ENCODE measurements at places on chromosomes 4 and X.

DNA sequence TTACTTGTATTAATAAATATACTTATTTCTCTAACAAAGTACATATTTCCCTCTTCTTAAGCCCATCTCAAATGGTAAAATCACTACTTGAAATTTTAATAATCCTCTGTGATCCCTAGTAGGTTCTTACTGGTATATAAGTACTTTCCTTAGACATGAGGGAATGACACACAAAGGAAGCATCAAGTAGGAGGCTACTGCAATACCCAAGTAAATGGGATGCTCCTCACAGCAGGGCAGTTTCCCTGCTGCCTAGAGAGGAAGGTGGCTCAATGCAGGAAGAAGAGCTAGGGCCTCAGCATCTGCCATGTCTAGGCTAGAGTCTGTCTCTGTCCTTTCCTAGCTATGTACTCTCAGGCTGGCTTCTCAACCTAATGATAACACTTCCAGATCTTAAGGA is 122.1 kb upstream of the DIPK2B start:
- no peak for DNase-seq

DNA sequence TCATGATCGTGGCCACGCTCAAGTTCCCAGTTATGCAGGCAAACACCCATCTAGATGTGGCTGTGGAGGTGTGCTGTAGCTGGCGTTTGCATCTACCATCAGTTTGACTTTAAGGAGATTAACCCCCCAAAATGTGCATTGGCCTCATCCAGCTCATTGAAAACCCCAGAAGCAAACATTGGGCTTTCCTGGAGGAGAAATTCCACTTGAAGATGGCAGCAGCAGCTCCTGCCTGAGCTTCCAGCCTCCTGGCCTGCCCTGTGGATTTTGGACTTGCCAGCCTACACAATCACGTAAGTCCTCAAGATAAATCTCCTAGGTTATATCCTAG is 30.2 kb upstream of the SLC25A6 start:
- DNase-seq = no peak

DNA sequence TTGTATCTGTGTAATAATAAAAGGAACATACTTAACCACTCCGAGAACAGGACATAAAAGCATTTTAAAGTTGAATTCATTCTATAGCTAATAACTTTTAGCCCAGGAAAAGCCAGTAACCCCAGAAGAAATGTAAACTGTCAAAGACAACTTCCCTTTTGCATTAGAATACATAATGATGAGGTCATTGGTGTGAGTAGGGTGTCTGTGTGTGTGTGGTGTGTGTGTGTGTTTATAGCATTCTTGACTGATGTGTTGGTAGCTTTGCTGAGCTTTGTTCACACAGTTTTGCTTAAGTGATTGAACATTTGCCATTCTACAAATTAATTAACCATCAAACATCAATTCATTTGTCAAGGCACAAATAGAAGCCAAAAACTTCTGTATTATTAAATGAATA is 559.6 kb downstream of the ARAP2 start:
- no peak for DNase-seq

DNA sequence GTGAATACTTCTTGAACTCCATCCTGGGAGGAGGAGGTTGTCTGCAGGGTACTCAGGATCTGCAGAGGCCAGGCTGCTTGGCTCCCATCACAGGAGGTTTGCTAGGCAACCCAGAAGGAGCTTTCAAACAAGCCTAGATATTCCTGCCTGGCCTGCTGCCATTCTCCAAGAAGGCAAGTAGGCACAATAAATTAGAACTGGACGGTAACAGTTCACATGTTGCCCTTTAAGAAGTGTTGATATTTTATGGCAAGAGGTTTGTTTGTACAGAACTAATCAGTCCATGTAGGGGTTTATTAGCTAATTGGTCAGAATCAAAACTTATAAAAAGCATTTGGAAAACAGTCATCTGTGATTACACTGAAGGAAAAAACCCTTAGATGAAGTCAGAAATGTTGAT is 39.3 kb downstream of the SYNPO2 start:
- DNase-seq = peak; percentile 63

GRCh38 chrX:110836982-110837381 is 41.4 kb upstream of the CHRDL1 start:
- no peak for DNase-seq

- DNase-seq = no peak
Measured at GRCh38 chrX:15676886-15677285, 12.3 kb upstream of the CLTRN start.

All from left ventricle myocardium superior (tissue), 1 donor.